Stimulated activated CD4-positive, alpha-beta T cell treated with anti-CD3 and anti-CD28 coated beads, Interleukin-1b, Interleukin-23, amount 100 ng/mL, for 1 hour (primary cell): ENCODE measurements at places on chromosomes 1 and 21.

DNA sequence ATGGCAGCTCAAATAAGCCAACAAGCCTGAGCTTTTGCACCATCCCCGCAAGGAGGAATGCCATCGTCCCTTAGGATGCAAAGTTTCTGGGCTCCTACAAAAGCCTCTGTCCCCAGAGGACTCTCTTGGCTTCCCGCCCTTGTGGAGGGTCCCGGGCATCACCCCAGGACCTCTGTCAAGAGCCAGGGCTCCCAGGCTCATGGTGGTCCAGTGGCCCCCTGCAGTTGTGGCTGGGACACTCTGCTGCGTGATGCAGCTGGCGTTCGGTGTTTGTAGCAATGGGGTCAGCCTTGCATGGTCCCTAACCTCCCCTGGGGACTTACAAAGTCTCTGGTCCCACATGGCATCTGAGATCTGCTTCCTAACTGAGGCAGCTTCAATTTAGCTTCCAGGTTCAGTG is 104.7 kb downstream of the RIPK4 start:
- DNase-seq, result no peak

GRCh38 chr21:39737376-39738000 is 7.5 kb upstream of the IGSF5 start:
- DNase-seq, result no peak

DNA sequence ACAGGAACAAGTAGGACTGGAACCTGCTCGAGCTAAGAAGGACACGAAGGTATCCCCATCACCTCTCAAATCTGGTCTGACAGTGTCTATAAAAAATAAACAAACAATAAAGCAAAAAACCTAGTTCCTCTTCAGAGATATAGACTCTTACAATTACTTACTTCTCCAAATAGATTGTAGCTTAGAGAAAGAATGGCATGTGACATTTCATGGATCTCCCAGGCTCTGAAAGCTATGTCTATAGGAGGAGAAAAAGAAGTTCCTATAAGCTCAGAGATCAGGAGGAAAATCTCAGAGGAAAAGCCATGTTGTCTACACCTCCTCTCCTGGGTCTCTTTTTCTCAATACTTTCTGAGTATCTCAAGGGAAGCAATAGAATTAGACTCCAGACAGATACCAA is 12.3 kb upstream of the OR10J5 start:
- DNase-seq, result no peak

- no peak for DNase-seq
Measured at GRCh38 chr21:44783020-44783696, 18.5 kb downstream of the UBE2G2 start.

GRCh38 chr1:63914706-63915105 is 140.9 kb downstream of the ROR1 start:
- no peak for DNase-seq

DNA sequence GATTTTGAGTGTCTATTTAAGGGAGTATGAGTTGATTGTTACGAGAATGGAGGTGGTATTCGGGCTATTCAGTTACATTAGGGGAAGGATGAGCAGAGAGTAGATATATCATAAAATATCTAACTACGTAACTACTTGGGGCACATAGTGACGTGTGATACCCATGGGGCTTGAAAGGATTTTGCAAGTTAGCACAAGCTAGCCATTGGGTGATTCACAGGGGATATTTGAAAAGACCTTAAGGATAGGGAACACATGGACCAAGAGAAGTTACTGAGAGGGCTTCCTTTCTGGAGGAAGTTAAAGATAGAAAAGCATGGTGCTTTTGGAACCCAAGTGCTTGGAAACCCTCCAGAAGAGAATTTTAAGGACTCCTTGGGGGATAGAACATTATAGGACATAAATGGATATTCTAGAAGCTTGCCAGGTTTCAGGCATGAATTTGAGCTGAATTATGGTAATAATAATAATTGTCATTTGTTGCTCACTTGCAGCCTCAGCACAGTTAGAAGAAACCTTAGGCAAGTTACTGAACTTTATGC is 5.4 kb downstream of the DISP1 start:
- DNase-seq, result no peak

DNA sequence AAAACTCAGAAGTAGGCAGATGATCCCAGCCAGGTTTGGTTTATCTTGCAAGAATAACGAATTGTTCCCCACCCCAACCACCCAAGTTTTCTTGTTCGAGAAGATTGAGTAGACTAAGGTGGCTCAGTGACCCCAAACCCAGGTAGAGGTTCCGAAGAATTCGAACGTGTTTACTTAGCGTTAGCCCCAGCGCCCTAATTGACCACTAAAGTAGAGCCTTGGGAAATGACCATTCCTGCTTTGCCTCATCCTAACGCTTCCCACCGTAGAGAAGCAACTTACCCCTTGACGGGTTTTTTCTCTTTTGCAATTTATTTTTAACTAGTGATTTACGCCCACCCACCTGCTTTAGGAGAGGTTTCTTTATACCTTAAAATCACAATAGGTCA is 870 bp downstream of the FBXO28 start:
- DNase-seq, result no peak

DNA sequence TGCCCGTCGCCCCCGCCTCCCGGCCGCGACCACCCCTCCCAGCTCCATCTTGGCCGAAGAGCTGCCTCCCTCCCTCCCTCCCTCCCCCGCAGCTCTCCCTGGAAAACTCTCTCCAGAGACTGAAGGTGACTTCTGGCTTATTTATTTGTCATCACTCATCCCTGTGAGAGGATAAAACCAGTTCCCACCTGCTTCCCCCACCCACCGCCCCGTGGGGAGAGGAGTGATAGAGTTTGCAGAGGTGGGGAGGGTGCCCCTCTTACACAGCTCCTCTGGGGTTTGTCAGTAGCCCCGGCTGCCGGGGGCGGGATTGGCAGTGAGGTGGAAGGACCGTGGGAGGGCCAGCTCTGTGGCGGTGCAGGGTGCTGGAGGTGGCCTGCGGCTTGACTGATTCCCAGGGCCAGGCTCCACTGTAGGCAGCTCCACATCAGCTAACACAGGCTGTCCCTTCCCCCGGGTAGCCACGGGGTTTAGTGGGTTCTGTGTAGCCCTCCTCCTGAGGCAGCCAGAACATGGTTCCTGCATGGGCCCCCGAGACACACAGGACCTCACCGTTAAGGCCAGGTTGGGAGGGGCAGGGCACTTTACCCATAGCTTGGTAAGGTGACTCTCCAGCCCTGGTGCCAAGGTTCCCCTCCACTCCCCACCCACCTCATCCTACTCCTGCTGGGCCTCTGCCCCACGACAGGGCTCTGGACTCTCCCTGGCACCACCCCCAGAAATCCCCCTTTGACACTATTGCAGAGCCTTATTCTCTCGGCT is 62.2 kb downstream of the ELK4 start:
- no peak for DNase-seq
